ENCODE measurements at places on chromosomes 13 and 19. TPM values are rescaled to one million over a fixed set of nuclear protein-coding genes. Genes with fewer than 3 reads are reported as not detected.

DNA sequence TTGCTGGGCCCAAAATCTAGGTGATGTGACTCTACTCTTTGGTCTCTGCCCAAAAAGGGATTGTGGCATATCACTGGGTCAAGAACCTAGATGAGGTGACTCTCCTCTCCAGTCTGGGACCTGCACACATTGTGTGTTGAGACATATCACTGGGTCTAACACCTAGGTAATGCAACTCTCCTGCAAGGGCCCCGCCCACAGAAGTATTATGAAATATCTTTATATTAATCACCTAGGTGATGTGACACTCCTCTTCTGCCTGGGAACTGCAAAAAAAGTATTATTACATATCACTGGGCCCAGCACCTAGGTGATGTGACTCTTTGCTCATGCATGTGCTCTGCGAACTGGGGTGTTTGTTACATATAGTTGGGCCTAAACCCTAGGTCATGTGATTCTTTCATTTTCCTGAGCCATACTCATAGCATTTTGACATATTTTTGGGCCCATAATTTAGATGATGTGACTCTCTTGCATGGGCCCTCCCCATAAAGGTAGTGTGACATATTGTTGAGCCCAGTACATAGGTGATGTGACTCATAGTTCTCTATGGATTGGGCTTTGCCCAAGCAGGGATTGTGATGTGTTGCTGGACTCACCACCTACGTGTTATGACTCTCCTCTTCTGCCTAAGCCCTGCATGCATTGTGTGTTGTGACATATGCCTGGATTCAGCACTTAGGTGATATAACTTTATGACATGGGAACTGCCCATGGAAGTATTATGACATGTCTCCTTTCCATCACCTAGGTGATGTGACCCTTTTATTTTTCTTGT is 11.2 kb upstream of the ZNF681 start:
- H3K27ac ChIP-seq, result no peak overlapping the region
- H3K4me1 ChIP-seq, result no peaks in the 10 kb centered on the region
- peaks cover 3% of the 10 kb centered on the region for H3K36me3 ChIP-seq
- no peaks in the 10 kb centered on the region for H3K27me3 ChIP-seq
- H3K4me3 ChIP-seq, result no peak overlapping the region
- no peak for DNase-seq

DNA sequence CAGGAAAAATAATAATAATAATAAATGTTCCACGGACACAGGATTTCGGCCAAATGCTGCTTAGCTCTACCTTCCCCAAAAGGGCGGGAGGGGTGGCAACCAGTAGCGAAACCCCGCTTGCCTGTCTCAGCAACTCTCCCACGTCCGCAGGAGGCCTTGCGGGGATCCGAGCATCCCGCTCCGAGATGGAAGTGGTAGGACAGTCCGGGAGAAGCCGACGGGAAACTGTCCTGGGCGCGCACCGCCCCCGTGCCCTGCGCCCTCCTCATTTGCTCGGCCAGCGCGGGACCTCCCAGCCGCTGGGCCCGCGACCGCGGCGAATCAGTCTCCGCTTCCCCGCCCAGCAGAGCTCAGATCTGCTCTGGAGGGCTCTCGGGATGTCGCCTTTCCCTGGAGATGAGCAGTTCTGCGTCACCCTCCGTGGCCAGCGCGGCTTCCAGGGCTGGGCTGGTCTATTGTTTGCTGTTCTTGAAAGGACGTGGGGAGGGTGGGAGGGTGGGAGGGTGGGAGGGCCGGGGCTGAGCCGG is 48.9 kb upstream of the PABPC3 start:
- H3K4me1 ChIP-seq, result peaks cover 10% of the 10 kb centered on the region
- H3K27ac ChIP-seq, result no peak overlapping the region
- H3K36me3 ChIP-seq, result no peaks in the 10 kb centered on the region
- peaks cover 80% of the 10 kb centered on the region for H3K27me3 ChIP-seq
- peak; percentile 56 for DNase-seq
- peak overlapping the region; percentile 18 for H3K4me3 ChIP-seq

DNA sequence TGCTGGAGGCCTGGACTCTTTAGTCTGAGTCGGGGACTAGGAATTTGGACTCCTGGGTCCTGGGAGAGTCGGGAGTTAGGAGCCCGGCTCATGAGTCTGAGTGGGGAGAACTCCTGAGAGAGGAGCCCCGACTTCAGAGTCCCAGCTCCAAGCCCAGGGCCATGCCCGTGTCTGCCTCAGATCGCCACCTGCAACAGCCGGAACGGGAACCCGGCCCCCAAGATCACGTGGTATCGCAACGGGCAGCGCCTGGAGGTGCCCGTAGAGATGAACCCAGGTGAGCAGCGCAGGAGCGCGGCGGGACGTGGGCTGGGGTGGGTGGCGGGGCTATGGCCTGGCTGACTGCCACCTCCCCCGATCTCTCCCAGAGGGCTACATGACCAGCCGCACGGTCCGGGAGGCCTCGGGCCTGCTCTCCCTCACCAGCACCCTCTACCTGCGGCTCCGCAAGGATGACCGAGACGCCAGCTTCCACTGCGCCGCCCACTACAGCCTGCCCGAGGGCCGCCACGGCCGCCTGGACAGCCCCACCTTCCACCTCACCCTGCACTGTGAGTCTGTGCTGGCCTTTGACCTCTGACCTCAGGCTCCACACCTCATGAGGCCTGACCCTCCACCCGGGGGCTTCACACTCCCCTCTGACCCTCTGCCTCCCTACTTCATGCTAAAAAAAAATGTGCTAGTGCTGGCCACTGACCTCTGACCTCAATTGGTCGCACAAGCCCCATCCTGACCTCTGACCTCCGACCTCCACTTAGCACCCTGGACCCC is 4.4 kb downstream of the BCAM start:
- H3K27ac ChIP-seq, result no peak overlapping the region
- H3K4me1 ChIP-seq, result peaks cover 27% of the 10 kb centered on the region
- no peak overlapping the region for H3K4me3 ChIP-seq

DNA sequence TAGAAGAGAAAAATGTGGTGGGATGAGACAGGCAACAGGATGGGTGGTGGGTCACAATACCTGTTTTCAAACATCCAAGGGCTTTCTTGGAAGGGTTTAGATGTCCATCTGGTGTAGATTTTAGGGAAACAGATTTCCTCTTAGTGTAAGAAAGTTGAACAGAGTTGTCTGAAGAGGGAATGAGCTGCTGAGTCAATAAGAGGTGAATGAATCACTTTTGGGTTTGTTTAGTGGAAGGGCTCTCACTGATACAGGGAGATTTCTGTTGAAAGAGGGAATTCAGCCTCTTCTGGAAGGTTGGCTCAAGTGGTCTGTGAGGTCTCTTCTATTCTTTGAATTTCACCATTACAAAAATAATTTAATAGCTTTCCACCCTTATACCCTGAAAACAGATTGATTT is 54.6 kb downstream of the LACC1 start:
- no peak overlapping the region for H3K4me3 ChIP-seq
- peaks cover 4% of the 10 kb centered on the region for H3K4me1 ChIP-seq
- no peak for DNase-seq
- H3K27ac ChIP-seq, result no peak overlapping the region
- no peaks in the 10 kb centered on the region for H3K27me3 ChIP-seq

Gene DGKH
- 15.4 TPM for total RNA-seq

Gene PLPP2
- total RNA-seq, result 45.7 TPM

All from stomach (tissue), 19 donors.